ENCODE measurements at places on chromosomes 6 and 20.

DNA sequence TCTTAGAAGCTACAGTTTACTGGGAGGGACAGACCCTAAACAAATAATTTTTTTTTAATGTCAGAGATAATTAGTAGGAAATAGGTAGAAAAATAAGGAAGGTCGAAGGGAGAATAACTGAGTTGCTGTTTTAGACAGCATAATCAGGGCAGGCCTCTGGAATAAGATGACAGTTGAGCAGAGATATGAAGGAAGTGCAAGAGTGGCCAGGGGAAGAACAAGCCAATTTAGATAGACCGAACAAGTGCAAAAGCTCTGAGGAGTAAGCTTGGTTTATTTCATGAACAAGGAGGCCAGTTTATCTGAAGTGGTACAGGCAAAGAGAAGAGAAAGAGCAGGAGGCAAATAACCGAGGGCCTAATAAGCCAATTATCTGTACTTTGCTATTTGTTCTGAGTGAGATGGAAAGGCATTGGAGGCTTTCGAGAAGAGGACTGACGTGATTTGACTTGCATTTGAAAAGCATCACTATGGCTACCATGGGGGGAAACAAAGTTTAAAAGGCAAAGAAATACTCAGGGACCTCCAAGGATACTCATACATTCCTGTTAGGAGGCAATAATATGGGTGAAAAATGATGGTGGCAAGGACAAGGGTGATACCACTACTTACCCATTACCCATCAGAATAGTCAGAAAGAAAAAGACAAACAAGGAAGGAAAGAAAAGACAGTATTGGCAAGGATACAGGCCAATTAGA is 19.7 kb downstream of the PROCR start:
- no peak for DNase-seq

DNA sequence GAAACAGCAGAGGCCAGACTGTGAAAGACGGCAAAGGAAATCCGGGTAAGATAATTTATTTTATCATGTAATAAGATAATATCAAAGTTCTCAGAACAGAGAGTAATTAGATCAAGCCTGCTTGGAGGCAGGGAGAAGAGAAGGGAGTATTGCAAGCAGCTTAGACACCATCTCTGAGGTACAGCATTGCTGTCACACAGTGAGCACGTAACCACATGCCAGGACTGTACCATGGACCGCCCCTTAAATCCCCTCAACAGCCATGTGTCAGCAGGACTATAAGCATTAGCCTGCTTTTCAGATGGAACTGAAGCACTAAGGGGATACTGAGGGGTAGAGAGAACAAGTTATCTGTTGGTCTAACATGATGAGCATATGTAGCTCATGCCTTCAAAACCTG is 141.5 kb downstream of the C6orf118 start:
- no peak for DNase-seq

DNA sequence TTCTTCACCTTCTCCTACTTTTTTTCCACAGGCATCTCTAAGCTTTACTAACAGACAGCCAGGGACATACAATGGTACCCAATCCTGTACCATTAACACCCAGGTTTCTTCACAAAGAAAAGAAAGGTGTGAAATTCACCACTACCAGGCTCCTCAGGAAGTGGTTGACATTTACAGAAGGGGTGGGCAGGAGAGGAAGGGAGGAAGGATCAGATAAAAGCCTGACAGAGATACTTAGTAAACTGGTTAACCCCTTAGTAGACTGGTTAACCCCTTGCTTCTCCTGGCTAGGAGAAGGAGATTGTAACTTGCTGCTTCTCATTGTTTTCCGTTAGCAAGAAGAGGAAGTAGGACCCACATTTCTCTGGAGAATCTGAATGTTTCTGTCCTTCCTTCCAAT is 7.2 kb downstream of the SAMD3 start:
- no peak for DNase-seq

DNA sequence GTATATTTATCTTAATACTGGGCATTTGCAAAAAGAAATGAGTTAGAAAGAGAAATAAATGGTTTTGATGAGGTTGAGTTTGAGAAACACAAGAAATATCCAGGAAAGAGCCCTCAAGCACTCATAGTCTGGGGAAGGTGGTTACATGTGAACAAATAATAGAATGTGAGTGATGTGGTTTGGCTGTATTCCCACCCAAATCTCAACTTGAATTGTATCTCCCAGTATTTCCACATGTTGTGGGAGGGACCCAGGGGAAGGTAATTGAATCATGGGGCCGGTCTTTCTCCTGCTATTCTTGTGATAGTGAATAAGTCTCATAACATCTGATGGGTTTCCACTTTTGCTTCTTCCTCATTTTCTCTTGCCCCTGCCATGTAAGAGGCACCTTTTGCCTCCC is 334.1 kb downstream of the COL12A1 start:
- no peak for DNase-seq

- DNase-seq, result no peak
These were observed 127.3 kb downstream of the RTN4IP1 start for GRCh38 chr6:106501960-106502371.

GRCh38 chr6:14269436-14269835 is 151.9 kb downstream of the CD83 start:
- no peak for DNase-seq

DNA sequence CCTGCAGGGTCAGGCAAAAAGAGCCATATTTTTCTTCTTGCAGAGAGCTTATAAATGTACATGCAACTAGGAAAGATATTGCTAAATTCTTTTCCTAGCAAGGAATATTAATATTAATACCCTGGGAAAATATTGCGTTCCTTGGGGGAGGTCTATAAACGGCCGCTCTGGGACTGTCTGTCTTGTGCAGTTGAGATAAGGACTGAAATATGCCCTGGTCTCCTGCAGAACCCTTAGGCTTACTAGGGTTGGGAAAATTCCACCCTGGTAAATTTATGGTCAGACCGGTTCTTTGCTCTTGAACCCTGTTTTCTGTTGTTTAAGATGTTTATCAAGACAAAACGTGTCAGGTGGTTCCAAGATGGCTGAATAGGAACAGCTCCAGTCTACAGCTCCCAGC is 121.3 kb upstream of the CARMIL1 start:
- DNase-seq, result no peak

DNA sequence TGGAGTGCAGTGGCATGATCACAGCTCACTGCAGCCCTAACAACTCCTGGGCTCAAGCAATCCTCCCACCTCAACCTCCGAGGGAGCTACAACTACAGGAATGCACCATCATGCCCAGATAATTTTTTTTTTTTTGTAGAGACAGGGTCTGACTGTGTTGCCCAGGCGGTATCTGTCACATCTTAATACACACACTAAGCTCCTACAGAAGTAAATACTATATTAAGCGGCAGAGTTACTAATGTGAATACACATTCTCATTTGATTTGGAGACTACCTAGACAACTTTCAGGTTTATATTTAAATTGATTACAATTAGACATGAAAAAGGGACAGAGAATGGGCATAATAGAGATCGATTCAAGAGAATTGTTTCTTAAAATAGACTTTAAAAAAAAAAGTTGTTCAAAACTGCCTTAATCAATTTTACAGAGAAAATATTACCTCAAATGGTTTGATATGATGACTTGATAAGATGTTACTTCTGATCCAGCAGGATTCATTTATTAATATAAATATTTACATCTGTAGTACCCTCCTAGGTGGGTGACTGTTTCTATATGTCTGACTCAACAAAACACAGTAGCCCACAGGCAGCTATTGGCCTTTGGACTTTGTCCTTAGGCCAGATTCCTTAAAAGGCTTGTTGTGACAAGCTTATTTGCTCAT is 7.1 kb upstream of the LOC128125822 start:
- no peak for DNase-seq

- no peak for DNase-seq
These were observed 260.3 kb downstream of the LRFN2 start for GRCh38 chr6:40326714-40327421.

DNA sequence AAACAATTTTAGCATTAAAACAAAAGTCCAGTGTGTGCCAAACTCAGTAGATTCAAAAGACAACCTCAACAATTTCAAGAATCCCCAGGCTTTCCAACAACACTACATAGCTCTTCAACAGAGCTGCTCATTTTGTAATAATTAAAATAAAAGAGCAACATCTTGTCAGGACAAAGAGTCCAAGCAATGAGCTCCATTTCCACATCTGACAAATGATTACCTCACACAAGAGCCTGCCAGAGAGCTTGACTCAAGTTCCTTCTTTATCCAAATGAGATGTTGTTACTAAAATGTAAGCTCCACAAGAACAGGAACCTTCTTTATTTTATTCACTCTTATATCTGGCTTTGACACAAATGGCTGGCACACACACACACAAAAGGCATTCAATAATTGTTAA is 449.8 kb downstream of the HACE1 start:
- no peak for DNase-seq

GRCh38 chr6:157832250-157832967 is 9.4 kb downstream of the SNX9 start:
- no peak for DNase-seq

DNA sequence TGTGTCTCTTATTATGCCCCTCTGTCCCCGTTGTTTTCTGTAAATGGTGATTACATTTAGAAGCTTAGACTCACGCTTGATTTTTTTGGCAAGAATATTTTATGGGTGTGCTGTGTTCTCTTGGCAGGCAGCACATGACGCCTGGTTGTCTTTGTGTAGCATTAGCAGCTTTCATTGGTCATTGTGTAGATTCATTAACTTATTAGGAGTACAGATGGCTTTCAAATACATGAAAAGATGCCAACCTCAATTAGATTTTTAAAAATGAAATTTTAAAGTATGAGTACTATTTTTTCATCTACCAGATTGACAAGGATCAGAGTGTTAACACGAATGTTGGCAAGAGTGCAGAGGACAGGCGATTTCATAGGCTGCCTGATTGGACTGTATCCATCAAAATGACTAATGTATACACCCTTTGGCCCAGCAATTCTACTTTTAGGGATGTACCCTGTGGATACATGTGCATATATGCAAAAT is 15.2 kb downstream of the COX4I2 start:
- no peak for DNase-seq

Measured in left ventricle myocardium inferior (tissue), 1 donor.